NCI-H2171 treated with DMSO at 0.1 percent for 48 hours (cell line): ENCODE measurements at places on chromosomes 5 and 9.

GRCh38 chr5:156000115-156000514, 326.8 kb upstream of the SGCD start:
- no peak for DNase-seq

DNA sequence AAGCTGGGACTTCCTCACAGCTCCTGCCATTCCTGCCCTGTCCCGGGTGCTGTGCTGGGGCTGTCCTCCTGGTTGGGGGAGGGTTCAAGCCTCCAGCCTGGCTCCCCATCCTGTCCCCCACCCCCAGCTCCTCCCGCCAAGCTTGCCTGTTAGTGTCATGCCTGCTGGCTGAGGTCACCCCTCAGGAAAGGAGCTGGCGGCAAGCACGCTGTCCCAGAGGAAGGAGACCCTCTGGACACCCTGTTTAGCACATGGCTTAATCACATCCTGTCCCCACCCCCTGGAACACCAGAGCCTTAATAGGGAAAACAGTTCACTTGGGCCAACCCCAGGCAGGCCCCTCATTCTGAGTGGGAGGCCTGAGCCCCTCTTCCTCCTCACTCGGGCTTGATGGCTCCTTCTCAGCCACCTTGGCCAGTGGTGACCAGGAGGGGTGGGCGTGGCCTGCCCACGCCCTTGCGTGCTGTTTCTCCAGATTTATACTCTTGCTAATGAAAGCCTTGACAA, 9.2 kb upstream of the PHYHD1 start:
- no peak for DNase-seq

DNA sequence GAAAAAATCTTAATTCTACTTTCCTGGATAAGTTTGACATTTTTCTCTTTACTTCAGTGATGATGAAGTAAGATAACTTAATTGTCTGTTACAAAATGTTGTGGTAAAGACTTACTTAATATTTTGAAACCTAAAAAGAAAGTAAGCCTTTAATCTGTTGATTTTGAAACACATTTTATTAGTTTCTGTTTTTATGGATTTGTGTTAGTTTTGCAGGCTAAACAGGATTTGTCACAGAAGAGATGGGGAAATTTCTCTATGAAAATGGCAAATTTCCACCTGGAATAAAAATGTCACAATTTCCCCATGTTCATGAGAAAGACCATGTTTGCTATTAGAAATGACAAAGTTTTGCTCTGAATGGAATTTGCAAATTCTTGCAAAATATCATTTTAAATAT, 237.1 kb downstream of the RFX3 start:
- DNase-seq: no peak

- DNase-seq: no peak
Measured at GRCh38 chr9:86285261-86285660, 2.9 kb upstream of the ISCA1 start.

DNA sequence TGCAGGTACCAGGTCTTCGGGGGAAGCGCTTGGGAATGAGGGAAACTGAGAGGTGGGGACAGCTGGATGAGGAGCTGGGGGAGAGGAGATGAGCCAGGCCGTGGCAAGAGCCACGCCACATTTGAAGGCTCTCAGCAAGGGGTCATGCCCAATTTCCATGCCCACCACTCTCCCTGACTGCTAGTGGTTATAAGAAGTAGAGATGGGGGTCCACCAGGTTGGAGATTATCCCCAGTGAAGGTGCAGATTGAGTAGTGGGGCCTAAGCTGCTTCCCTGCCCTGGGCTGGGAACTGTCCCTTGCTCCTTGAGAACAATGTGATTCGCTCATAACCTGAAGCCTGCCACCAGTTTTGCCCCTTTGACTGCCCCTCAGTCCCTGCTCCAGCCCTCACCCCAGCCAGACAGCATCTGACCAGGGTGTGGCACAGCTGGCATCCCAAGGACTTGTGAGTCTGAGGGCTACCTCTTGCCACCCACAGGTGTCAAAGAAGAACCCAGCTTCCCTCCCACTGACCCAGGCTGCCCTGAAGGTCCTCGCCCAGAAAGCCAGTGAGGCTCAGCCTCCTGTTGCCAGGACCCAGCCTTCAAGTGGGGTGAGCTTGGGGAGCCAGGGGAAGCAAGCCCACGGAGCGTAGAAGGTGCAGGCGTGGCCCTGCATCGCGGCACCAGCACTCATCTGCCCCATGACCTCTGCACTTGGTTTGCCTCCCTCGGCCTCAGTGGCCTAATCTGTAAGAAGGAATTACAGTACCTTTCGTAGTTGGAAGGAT, 21.5 kb downstream of the CD74 start:
- DNase-seq: no peak

GRCh38 chr9:37859043-37859442, 44.9 kb downstream of the SLC25A51 start:
- DNase-seq: no peak

GRCh38 chr5:177486256-177486655, 11.1 kb downstream of the PDLIM7 start:
- DNase-seq: no peak

DNA sequence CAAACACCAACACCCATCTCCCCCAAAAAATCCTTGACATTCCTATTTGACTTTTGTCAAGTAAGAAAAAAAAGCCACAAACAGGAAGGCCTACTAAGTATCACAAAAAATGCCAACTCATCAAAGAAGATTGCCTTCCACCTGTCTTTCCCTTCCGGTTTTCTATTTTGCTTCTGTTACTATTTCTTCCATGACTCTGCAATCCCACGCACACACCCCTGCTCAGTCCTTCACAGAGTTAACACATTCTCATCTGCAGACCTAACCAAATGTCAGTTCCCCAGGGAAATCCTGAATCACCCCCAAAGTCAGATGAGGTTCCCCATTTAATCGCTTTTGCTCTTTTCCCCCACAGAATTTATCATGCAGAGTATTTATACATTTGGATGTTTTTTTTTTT, 15.1 kb downstream of the LPAR1 start:
- no peak for DNase-seq

- DNase-seq: no peak
Measured at GRCh38 chr9:109865521-109865920, 85.5 kb downstream of the PALM2AKAP2 start.

- no peak for DNase-seq
Measured at GRCh38 chr9:118059484-118060278, 355.5 kb downstream of the TLR4 start.

DNA sequence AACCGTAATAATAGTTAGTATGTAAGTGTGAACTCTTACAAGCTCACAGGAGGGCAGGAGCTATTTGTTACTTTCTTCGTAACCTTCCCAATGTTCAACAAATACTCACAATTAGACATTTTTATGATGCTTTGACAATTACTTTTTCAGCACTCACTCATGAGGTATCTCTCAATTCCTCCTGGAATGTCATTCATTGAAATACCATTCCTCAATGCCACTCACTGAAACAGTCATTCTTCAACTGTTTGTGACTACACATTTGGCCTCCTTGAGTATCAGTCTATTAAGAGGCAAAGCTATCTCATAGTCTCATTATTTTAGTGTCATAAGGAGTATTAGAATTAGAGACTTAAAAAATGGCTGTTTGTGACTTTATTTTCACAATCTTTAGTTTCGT, 734.1 kb upstream of the DMAC1 start:
- DNase-seq: no peak

DNA sequence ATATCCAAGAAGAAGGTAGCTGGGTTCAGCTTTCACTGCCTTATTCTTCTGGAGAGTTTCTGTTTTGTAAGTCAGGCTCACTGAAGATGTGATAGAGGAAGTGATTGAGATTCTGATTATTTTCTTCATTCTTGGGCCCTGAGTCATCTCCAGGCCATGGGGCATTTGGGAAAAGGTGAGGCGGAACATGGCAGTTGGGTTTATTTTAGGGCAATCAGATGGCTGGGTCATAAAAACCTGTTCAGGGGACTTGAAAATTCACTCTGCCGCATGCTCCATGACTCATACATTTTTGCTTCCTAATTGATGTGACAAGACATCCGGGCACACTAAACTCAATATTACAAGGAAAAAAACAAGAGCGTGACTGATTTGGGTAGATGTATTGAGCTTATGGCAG, 265.7 kb upstream of the KLF4 start:
- DNase-seq: no peak

DNA sequence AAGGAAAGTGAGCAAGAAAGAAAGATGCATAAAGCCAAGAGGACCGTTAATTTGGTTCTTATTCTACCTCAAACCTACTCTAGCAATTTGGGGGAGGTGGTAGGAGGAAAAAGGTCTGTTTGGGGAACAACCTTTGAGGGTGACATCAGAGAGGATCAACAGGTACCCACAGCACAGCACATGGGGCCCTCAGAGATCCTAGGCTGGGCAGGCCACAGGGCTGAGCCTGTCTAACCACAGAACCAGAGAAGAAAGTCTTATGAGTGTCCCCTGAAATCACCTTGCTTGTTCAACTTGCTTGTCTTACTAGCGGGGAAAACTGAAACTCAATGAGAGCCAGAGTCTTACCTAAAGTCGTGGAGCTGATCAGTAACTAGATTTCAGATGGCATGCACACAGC, 385.2 kb downstream of the SPOCK1 start:
- DNase-seq: no peak

- no peak for DNase-seq
Measured at GRCh38 chr5:125045646-125046045, 299.2 kb upstream of the ZNF608 start.
